NCI-H526 treated with DMSO at 0.1 percent for 48 hours (cell line): ENCODE measurements at places on chromosomes 12 and 14.
A peak's percentile ranks its signal among the peaks of the same experiment; 100 is the strongest.

- DNase-seq, result no peak
Measured at GRCh38 chr14:83520837-83521236, 1987.2 kb upstream of the SEL1L start.

DNA sequence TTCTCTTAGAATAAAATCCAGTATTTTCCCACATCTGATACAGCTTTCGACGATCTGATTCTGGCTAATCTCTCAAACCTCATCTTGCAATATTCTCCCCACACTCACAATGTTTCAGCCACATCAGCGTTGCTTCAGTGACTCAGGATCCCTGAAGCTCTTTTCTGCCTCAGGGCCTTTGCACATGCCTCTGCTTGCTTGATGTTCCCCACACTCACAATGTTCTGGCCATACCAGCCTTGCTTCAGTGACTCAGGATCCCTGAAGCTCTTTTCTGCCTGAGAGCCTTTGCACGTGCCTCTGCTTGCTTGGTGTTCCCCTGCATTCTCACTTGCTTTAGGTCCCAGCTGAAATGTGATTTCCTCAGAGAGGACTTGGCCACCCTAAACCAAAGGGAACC, 2.6 kb downstream of the C12orf42 start:
- no peak for DNase-seq

DNA sequence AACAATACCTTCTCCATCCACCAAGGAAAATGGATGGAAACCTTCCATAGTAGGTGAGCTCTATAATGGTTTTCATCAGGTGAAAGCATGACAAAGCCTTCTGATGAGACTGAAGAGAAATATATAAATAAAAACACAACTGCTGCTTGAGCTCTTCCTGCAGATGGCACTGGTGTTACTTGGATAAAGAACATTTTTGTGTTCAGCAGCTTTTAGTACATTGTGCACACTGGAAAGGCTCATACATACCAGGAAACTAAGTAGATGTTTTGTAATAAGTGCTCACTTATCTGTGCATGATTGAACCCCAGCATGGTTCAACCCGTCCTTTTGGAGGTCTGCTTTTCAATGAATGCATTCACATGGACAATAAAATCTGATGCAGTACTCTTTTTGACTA, 357.3 kb upstream of the MIS18BP1 start:
- DNase-seq, result no peak

DNA sequence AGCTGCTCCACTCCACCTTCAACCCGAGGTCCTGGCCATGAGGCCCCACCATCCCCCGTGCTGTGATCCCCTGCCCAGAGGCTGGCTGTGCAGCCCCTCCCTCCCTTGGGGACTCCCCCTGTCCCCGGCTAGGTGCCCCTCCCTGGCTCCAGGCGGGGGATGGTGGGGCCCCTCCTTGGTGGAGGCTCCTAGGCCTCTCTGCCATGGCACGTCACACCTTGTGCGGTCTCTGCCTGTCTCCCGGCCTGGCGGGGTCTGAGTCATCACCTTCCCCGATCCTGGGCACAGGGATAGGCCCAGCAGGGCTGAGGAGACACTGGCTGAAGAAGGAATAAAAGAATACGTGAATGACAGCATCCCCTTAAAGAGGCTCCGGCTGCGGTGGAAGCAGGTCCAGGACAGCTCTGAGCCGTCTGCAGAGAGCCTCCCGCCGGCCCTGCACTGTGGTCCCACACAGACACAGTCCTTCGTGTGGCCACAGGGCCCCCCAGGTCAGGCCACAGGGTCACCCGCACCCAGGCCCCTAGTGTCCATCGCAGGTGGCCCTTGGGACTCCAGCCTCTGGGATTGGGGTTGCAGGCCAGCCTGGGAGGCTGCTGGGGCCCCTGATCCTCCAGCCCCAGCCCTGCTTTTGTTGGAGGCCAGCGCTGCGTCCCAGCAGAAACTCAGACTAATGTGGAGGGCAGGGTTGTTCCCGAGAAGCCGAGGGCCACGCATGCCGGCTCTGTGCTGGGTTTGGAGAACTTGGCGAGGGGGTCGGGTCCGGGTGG, 43.6 kb downstream of the KIF26A start:
- DNase-seq, result no peak

- DNase-seq, result no peak
Measured at GRCh38 chr12:30794020-30794419, 39.3 kb upstream of the CAPRIN2 start.

GRCh38 chr12:108511633-108512540, 3.2 kb upstream of the FICD start:
- peak; percentile 28 for DNase-seq

GRCh38 chr14:23531391-23531790, 20.2 kb downstream of the ZFHX2 start:
- no peak for DNase-seq

DNA sequence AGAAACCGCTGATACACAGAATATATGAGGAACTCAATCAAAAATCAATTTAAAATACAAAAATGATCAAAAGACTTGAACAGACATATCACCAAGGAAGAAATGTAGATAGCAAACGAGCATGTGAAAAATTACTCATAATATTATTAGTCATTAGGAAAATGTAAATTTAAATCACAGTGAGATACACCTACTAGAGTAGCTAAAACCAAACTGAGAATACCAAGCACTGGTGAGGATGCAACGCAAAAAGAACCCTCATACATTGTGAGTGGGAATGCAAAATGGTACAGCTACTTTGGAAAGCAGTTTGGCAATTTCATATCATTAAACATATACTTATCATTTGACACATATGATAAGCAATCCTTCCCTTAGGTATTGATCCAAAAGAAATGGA, 101.1 kb upstream of the ST8SIA1 start:
- no peak for DNase-seq

- DNase-seq, result no peak
Measured at GRCh38 chr12:76464631-76465166, 94.9 kb downstream of the OSBPL8 start.

DNA sequence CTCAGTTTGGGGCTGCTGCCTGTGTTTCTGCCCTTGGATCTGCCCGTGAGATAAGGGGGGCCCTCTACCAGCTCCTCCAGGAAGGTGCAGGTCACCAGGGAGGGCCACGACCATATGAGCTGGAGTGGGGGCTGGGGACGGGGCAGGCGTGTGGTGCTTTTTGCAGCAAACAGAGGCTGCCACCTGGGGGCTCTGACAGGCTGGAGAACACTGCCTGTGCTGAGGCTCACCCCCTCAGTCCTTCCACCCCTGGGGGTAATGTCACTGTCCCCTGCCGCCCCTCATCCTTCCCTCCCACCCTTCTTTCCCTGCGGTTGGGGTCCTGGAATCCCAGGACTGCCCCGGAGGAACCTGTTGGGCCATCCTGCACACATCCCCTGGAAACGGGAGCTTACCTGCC, 3.2 kb downstream of the PLD4 start:
- DNase-seq, result no peak

DNA sequence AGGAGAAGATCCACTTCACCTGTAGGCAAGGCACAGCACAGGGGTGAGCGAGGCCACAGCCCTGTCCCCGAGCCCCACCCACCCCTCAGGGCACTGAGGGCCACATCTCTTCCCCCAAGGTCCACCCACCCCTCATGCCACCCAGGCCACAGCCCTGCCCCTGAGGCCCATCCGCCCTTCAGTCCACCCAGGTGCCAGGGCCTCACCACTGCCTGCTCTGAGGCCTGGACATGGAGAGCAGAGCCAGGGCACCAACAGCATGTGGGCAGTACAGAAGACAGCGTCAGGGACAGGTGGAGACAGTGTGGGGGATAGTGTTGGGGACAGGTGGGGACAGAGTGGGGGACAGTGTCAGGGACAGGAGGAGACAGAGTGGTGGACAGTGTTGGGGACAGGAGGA, 138.3 kb downstream of the TMEM121 start:
- no peak for DNase-seq

DNA sequence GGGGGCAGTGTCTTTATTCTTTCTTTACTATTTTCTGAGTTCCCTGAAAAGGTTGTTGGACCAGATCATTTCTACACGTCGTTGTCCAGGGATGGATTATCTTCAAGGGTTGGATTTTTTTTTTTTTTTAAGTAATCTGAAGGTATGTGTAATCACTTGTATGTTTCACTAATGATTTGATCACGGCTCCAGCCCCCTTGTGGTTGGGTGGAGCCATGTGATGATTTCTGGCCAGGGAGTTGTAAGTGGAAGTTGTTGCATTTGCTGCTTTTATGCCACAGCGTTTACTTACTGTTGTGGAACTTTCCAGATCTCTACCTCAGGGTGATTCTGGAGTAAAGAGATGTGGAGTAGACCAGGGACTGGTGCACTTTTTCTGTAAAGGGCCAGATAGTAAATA, 390.3 kb downstream of the AACS start:
- no peak for DNase-seq

- DNase-seq, result peak; percentile 58
Measured at GRCh38 chr14:24441904-24442239, 704 bp downstream of the SDR39U1 start.

- DNase-seq, result no peak
Measured at GRCh38 chr14:71481021-71481654, 451.1 kb upstream of the RGS6 start.

- DNase-seq, result no peak
Measured at GRCh38 chr12:49030119-49030518, 11.5 kb upstream of the PRKAG1 start.

DNA sequence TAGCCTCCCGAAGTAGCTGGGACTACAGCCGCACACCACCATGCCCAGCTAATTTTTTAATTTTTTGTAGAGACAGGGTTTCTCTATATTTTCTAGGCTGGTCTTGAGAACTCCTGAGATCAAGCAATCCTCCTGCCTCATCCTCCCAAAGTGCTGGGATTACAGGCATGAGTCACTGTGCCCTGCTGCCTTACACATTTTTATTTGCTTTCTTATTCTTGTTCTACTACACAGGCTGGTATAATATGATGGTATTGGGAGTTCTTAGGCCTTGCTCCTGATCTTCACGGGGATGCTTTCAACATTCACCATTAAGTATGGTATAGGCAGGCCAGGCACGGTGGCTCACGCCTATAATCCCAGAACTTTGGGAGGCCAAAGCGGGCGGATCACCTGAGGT, 21.2 kb downstream of the DGLUCY start:
- no peak for DNase-seq

- DNase-seq, result no peak
Measured at GRCh38 chr12:107277855-107278254, 184.5 kb upstream of the CRY1 start.

DNA sequence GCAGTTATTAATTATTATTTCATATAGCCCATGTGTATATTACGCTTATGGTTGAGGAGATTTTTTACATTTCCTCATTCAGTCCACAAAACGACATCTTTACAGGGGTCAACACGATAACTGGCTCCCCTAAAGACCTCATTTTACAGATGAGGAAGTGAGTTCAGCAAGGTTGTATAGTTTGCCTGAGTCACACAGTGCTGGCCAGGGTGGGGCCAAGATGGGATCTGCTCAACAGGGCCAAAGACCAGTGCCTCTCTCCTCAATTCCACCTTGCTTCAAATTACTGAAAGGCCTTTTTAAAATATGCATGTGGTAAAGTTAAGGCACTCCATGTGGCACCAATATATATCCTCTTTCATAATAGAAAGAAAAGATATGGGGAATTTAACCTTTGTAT, 13.1 kb downstream of the GRIN2B start:
- no peak for DNase-seq

- no peak for DNase-seq
Measured at GRCh38 chr14:100275214-100275613, 31.0 kb downstream of the SLC25A29 start.

DNA sequence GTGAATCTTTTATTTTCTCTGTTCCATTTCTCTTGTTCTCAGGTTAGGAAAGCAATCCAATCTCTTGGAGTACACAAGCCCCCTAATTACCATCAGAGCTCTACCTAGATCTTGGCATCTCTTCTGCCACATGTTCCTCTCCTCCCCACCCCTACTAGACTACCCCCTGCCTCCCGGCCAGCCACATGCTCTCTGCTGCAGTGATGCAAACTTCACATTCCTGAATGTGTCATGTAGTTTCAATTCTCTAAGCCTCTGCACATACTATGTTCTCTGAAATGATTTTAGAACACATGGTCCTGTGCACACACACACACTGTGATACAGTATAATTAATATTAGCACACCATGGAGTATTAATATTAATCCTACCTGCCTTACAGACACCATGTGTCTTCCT, 104.6 kb downstream of the EFCAB11 start:
- no peak for DNase-seq

DNA sequence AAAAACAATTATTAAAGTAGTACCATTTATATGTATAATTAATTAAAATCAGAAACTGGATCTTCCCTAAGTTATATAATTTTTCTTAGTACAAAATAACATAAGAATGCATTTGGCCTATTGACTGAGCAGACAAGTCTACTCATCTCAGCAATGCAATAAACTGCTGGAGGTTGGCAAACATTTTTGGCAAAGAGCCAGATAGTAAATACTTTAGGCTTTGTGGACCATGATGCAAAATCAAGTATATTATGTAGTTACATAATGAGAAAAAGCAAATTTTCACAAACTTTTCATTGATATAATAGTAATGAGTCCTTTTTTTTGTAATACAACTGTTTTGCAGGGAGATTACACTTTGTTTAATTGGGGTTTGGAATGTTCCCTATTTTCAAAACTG, 30.9 kb downstream of the ERGIC2 start:
- DNase-seq, result no peak

- no peak for DNase-seq
Measured at GRCh38 chr12:27869567-27869966, 89.5 kb upstream of the MANSC4 start.

- DNase-seq, result no peak
Measured at GRCh38 chr14:106506881-106507305, 980.5 kb downstream of the TMEM121 start.

DNA sequence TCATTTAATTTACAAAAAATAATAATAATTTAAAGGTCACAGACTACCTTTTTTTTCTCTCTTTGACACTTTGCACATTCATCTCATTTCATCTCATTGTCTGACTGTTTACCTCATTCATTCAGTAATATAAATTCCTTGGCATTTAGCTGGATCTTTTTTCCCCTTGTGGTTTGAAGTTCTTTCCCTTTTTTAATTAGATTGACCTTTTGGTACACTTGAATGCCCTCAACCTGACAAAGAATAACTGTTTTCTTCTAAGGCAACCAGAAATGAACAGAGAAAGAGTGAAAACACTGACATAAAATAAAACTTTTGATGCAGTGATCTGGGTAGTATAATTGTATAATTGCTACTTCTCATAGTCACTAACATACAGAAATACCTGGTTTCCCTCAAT, 774.9 kb upstream of the NOVA1 start:
- no peak for DNase-seq

GRCh38 chr14:90062127-90062794, 467 bp downstream of the KCNK13 start:
- no peak for DNase-seq
